Activated naive CD4-positive, alpha-beta T cell treated with Interleukin-2 at 50 U/mL for 16 hours (primary cell): ENCODE measurements at places on chromosomes 11 and 22.
A peak's percentile ranks its signal among the peaks of the same experiment; 100 is the strongest.

- no peak for DNase-seq
Observed at GRCh38 chr11:32053151-32053888, 37.6 kb upstream of the RCN1 start.

DNA sequence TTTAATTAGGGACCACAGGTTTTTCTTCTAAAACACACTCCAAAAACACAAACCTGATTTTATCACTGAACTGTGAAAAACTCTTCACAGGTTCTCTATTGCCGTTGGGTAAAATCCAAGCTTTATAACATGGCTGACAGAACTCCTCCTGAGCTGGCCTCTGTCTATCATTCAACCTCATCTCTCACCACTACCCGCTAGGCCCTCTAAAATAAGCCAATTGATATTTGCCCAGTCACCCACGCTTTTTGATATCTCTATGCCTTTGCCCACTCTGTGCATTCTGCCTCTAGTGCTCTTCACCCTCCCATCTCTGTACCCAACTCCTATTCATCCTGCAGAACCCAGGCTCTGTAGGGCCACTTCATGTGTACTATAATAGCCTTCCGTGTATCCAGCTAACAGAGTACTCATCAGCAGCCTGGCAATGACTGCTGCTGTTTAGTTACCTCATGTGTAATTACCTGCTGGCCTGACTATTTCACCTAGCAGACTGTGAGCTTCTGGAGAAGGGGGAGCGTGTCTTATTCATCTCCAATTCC is 1.1 kb upstream of the CNGA4 start:
- no peak for DNase-seq

DNA sequence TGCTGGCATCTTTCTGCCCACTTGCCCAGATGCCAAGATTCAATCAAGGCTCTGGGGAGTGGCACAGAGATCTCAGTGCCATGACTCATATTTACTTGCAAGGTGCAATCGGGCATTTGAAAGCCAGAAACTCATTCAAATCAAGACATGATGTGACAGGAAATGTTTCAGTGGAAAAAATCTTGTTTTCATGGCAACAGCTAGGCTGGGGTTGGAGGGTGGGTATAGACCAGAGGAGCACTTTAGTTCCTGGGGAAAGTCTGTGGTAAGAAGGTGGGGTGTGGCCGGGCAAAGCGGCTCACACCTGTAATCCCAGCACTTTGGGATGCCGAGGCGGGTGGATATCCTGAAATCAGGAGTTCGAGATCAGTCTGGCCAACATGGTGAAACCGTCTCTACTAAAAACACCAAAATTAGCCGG is 1.2 kb downstream of the MAJIN start:
- peak; percentile 32 for DNase-seq

- no peak for DNase-seq
Observed at GRCh38 chr11:63015521-63016215, at the start of gene SLC22A8. Gene SLC22A8 (minus strand): TSS chr11:63015841. CDS start chr11:63014958, 883 bp downstream.

GRCh38 chr11:44313761-44314489 is 4.0 kb upstream of the ALX4 start:
- no peak for DNase-seq

- DNase-seq = no peak
Observed at GRCh38 chr22:32407936-32408335, 4.1 kb downstream of the RTCB start.

DNA sequence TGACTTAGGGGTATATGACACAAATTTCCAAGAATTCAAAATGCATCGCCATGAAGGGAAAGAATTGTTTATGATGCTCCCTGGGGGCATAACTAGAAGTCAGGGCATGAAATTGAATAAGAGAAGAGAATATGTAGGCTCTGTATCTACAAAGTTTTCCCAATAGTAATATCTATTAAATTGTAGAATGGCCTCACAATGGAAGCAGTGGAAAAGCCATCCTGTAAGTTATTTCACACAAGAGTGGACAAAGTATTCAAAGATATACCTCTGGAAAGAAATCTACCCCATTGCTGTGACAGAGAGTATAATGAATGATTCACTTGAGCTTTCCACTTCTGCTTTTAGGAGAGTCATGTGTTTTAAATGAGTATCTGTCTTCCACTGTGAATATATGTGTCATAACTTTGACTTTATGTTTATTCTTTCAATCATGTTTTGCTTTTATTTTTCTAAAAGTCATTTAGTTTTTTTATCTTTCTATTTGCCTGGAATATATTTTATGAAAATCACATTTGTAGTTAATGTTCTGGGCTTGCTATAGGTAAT is 65.7 kb upstream of the DDI1 start:
- no peak for DNase-seq

DNA sequence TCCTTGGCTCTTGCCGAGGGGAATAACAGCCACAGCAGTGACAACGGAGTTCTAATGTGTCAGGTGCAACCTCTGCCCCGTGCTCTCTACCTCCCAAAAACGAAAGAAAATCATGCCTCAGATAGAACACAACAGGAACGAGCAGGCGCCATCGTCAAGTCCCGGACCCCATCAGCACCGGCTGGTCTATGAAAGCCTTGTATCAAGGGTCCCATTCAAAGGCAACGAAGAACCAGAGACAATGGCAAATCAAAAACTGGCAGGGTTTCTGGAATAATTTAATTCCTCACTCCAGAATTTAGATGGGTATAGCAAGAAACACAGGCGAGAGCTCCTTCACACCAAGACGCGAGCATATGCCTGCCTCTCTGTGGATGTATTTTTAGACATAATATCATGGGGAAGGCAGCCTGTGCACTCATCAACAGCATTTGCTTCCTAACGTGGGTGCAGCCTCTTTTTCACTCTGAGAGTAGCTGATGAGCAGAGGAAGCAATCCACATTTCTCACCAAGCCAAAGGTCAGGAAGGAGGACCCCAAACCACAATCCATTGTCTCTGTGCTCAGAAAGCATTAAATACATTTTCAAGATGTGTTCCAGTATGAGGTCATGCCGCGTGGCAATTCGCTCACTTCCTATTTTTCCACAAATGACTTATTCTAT is 193.4 kb upstream of the BLID start:
- DNase-seq = no peak

GRCh38 chr11:30329150-30329940 is 6.4 kb downstream of the ARL14EP start:
- no peak for DNase-seq

DNA sequence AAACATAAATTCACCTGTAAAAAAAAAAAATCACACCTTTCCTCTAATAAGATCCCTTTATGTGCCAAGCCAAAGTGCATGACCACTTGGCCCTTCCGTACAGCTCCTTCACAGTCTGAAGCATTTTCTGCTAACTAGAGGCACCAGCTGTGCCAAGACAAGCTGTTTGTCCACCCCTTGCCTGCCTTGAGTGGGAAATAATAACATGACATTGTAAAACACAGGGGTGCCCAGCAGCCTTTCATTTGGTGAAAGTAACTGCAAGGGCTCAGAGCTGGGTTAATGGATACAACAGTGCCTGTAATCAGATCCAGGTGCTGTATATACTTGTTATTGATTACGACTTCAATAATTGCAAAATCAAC is 59.2 kb downstream of the DDIAS start:
- no peak for DNase-seq

DNA sequence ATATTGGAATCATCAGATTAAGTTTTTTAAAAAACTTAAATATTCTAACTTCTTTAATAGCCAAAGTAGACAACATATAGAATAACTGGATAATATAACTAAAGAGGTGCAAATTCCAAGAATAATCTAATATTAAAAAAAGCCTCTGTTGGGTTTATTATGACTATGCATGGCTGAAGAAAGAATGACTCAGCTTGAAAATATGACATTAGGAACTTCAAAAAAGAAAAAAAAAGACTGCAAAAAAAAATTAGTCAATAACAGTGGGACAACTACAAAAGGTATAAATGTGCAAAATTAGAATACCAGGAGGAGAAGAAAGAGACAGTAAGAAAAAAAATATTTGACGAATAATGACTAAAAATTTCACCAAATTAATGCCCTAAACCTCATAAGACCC is 1178.0 kb downstream of the JRKL start:
- no peak for DNase-seq

DNA sequence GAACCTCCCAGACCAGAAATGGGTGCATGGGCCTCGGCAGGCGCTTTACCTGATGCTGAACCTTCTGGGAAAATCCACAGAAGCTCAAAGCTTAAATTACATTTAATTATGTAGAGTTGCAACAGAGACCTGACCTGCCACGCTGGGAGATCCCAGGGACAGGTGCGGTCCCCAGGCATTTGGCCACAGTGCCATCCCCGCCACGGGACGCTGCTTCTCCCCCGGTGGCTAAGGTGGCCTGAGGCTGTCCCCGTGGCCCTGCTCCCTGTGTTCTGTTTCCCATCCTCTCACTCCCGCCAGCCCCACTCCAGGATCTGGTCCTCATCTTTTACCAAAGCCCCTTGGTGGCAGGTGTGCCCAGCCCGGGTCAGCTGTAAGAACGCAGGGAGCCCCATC is 39.6 kb downstream of the GRAMD4 start:
- no peak for DNase-seq

DNA sequence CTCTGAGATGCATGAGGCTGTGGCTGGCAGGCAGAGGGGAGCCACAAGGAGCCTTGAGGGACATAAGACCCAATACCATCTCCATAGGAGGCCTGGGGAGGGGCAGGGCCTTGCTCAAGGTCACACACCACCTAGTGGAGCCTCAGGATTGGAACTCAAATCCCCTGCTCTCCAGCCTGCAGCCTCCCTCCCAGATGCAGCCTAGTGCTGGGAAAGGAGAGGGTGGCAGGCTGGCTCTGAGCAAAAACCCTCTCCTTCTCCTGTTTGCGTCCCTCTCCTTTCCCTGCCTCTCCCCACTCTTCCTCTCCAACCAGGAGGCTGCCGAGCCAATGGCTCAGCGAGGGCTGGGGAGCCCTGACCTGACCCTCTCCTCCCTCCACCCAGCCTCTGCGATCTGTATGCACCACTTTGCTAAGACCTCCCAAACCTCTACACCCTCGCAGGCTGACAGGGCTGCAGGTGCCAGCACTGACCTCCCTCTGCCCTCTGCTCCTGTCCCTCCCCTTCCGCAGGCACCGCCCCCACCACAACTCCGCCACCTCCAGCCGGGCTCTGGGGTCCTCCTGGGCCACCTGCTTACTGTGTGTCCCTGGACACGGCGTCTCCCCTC is 14.7 kb downstream of the IGLL1 start:
- DNase-seq = peak; percentile 8

DNA sequence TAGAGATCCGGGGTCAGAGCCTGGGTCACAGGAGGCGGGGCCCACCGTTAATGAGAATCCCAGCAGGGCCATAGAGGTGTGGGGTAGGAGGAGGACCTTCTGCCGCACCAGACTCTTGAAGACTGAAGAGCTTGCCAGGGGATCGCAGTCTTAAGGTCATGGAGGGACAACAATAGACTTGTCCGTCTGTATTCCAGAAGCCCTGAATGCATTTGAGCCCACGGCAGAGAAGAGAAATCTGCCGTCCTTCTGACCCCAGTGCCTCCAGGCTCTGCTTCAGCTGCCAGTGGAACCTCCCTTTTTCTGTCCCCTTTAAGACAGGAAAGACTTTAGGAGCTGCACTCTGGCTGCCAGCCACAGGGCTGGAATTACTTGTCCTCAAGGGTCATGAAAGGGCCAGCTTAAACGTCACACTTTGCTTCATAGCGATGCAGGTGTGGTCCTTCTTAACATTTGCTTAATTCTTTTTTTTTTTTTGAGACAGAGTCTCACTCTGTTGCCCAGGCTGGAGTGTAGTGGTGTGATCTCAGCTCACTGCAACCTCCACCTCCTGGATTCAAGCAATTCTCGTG is 15.5 kb upstream of the ST3GAL4 start:
- no peak for DNase-seq

GRCh38 chr22:46139895-46140350 is 10.4 kb upstream of the PPARA start:
- DNase-seq = no peak

DNA sequence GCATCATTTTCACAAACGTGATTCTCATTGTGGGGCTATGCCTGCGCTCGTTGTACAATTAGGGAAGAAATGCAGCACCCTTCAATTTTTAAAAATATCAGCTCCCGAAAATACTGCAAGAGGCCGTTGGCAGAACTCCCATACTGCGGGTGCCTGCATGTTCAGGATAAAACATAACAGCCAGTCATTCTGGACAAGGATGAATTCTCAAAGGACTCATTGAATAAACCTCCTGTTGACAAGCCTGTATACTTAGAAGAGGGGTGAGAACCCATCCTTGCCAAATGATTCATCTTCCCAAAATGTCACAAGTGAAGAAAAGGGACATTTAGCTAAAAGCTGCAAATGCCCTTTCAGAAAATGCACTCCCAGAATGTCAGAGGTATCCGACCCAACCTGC is 141.9 kb downstream of the CSNK2A3 start:
- DNase-seq = no peak

GRCh38 chr22:36067235-36067558 is 38.6 kb upstream of the RBFOX2 start:
- no peak for DNase-seq

- DNase-seq = no peak
Observed at GRCh38 chr11:83921447-83922192, 635.5 kb upstream of the CCDC90B start.

DNA sequence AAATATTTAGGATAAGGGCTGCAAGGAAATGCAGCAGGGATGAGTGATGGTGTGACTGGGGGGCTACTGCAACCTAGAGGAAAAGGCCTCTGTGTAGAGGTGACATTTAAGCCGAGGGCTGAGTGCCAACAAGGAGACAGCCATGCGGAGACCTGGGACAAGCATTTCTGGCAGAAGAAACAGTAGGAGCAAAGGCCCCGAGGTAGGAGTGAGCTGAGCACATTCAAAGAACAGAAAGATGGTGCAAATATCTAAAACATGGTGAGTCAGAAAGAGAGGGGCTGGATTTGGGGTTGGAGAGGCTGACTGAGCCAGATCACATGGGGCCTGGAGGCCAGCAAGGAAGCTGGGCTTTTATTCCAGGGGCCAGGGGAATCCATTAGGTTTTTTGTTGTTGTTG is 55.1 kb upstream of the INCENP start:
- DNase-seq = no peak

DNA sequence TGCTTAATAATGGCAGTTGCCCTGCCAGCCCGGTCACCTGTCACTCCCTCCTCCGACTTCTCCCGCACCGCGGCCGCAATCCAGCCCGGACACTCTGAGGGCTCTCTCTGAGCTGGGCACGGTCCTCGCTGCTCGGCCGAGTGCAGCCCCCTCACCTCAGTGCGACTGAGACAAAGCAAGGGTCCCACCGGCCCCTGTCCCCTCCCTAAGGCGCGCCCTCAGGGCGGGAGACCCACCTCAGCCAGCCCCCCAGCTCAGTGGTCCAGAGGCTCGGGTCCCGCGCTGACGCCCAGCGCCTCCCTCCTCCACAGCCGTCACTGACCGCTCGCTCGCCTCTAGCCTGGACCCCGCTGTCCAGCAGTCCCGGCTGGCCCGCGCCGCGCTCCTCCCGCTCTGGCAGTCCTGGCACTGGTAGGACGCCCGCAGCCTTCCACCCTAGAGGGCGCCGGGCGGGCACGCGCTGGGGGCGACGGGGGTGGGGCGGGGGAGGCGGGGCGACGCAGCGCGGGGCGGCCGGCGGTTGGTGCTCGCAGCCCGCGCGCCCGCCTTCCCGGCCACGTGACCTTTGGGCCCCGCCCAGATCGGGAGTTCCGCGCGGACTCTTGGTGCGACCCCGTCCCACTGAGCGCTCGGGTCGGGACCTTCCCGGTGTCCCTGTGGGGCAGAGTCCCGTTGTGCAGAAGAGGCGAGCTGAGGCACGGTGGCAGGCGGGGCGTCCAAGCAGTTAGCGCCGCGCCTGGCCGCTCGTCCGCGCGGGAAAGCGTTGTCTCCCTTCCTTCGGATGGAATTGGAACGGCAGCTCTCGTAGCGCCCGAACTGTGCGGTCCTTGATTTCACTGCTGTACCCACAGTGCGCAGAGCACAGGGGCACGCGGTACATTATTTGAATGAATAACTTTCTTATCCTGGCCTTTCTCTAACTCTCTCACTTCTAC is 7.8 kb upstream of the L3MBTL2 start:
- DNase-seq = peak; percentile 88

- no peak for DNase-seq
Observed at GRCh38 chr11:110501428-110501827, 71.7 kb downstream of the FDX1 start.
